ENCODE measurements at places on chromosomes 12 and 14.
A peak's percentile ranks its signal among the peaks of the same experiment; 100 is the strongest.

- no peak for DNase-seq
Observed at GRCh38 chr12:9710584-9711375, 22.1 kb downstream of the CLECL1 start.

- DNase-seq, result no peak
Observed at GRCh38 chr12:11901701-11902524, 168.8 kb upstream of the BCL2L14 start.

DNA sequence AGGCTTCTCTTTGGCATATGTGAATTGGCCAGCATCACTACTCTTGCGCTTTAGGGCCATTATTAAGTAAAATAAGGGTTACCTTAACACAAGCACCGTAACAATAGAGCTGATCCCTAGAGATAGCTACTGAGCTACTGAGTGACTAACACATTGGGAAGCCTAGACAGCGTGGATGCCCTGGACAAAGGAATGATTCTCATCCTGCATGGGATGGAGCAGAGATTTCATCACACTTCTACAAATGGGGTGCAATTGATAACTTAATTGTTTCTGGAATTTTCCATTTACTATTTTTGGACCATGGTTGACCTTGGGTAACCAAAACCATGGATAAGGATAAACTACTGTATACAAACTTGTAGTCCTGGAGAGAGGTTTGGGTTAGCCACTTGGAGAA is 57.1 kb downstream of the FBXO34 start:
- DNase-seq, result no peak

DNA sequence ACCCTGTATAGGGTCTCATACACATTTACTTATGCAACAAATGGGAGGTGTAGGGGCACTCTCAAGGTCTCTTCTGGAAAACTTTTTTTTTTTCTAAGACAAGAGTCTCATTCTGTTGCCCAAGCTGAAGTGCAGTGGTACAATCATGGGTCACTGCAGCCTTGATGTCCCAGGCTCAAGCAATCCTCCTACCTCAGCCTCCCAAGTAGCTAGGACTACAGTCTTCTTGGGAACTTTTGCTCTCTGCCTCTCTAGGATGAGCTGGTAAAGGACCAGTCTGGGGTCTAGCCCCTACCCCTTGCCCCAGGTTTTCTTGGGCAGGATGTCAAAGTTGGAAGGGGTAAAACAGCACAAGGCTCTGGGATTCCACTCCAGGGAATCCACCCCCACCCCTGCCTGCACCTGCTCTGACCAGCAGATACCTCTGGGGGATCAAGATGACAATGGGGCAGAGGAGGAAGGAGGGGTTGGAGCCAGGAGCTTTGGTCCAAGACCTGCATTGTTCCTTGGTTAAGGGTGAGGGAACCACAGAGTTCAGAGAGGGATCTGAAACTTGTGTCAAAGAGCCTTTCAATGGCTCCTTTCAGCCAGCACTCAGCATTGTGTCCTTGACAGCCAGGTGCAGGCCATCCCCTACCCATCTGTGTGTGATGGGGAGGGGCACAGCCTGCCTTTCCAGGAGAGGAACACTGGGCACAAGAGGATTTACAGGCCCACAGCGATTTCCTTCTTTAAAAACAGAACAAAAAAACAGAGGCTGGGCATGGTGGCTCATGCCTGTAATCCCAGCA is 12.2 kb downstream of the CTDSP2 start:
- DNase-seq, result no peak

DNA sequence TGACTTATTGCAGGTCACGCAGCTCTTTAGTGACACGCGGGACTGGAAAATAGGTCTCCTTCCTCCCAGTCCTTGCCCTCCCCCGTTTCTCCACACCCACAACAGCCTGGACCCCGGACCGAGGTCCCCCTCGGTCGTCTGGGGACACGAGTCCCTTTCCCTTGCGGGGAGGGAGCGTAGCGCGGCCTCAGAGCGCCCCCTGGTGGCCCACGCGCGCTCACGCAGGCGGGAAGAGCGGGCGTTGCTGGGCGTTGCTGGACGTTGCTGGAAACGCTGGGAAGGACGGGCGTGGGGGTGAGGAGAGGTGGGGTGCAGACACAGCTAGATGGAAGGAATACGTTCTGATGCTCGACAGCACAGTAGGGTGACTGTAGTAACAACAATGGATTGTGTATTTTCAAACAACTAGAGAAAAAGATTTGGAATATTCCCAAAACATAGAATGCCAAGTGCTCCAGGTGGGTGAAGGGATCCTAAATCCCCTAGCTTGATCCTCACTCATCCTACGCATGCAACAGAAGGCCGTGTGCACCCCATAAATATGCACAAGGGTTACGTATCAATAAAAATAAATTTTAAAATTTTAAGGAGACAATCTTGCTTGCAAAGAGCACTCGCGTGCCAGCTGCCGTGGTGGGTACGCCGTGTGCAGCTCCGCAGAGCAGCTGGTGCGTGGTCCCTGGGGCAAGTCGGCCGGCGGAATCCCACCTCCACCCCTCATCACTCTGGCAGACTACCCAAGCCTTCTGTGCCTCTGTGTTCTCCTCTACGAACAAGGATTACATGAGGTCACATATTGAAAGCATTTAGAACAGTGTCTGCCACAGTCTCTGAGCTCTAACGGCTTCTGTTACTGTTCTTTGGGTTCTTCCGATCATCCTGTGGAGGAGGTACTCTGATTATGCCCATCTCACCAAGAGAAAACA is 87.4 kb downstream of the B4GALNT3 start:
- peak; percentile 73 for DNase-seq

DNA sequence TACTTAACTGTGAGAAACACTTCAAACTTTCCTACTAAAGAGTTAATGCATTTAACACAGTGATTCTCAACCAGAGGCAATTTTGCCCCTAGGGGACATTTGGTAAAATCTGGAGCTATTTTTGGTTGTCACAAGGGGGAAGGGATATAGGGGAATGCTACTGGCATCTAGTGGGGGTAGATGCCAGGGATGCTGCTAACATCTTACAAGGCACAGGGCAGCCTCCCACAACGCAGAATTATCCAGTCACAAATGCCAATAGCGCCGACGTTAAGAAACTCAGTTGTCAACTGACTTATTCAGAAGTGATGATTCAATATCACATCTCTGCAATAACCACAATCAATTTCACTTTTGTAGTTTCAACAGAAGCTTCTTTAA is 2.0 kb downstream of the EEA1 start:
- peak; percentile 29 for DNase-seq

- no peak for DNase-seq
Observed at GRCh38 chr12:29653286-29653685, 130.5 kb downstream of the TMTC1 start.

DNA sequence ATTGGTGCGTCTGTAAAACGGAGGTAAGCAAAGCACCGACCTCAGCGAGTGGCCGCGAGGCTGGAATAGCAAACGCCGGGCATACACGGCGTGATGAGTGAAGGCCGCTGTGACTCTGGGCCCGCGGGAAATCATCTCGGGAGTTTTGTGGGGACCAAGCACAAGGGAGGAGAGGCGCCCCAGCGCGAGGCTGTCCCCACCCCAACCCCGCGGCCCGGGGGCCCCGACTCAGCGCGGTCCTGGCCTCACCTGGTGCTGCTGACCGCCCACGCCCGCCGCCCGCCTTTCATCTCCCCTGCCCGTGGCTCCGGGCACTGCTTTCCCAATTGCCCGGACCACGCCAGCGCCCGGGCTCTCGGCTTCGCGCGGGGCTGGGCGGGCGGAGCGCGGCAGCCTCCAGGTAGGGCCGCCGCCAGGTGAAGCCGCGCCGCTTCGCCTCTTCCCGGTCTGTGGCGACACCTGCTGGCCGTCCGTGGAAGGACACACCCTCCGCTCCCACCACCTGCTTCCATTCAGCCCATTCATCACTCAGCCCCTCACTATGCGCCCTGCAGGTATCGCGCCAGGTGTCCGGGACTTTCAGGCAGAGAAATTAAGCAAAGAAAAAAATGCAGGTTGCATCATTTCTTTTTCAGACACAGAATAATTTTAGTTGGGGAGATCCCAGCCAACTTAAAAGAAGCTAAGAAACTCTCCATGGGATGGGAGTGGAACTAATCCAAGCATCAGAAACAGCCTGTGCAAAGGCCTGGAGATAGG is 360.4 kb downstream of the MED13L start:
- peak; percentile 64 for DNase-seq

- no peak for DNase-seq
Observed at GRCh38 chr14:43356979-43357545, 1150.0 kb downstream of the FSCB start.

DNA sequence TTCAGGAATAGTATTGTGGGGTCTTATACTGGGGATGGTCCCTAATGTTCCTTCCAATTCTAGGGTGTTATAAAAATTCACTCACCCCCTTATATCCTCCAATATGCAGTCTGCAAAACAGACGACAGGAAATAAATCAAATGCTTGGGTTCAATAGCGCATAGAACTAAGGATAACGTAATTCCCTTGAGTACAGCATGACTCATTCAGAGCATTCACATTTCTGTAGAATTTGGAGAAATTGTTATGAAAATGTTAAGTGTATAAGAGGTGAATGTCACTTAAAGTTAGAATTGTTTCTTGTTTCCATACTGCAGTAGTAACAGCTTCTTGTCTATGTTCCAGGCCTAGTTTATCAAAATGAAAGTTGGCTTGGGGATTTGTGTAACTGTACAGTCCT is 271.4 kb downstream of the RPS29 start:
- no peak for DNase-seq

- no peak for DNase-seq
Observed at GRCh38 chr12:132639956-132640520, 21.5 kb downstream of the P2RX2 start.

GRCh38 chr12:110107369-110108281 is 16.5 kb upstream of the IFT81 start:
- no peak for DNase-seq

DNA sequence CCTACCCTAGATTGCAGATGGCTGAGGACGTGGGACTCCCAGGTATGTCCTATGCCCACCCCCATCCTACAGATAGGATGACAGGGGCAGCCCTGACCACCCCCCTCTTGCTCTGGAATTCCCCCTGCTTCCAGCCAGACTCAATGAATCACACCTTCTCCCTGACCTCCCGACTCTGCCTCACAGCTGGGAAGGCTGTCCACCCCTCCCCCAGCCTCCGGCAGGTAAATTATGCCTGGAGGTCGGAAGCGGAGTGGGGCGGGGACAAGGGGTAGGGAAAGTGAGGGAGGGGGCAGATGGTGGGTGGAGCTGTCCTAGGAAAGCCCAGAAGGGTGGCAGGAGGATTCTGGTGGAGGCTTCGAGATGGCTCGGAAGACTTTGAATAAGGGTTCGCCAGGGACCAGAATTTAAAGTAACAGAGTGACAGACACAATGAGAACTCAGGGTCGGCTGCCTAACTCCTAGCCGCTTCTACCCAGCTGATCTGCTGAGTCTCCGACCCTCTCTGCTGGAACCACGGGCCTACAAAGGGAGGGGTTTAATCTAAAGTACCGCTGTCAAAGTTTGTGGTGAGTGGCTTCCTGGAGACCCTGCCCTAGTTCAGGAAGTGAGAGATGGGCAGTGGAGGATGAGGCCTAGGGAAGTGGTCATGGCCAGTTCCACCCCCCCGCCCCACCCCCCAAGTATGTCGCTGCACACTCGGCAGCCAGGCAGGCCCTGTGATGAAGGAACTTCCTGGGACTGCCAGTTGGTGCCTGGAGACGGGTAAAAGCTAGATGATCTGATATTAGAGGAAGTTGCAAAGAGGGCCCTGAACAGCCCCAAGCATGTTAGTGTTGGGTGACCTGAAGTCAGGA is 4.2 kb downstream of the PLEKHG3 start:
- peak; percentile 50 for DNase-seq

DNA sequence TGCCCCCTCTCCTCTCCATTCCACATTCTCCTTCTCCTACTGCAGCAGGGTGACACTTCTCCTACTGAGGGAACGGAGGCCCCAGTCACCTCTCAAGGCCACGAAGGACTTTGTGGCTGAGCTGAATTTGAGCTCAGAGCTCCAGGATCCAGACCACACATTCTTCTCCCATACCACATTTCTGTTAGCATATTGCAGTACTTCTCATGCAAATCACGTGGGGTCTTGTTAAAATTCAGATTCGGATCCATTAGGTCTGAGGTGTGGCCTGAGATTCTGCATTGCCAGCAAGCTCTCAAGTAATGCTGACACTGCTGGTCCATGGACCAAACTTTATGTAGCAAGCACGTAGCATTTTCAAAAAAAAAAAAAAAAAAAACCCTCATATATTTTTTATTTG is 9.6 kb upstream of the IFI27L2 start:
- DNase-seq, result no peak

- no peak for DNase-seq
Observed at GRCh38 chr12:128667193-128667592, 156.6 kb downstream of the SLC15A4 start.

- DNase-seq, result no peak
Observed at GRCh38 chr12:85663631-85664030, 172.6 kb downstream of the RASSF9 start.

DNA sequence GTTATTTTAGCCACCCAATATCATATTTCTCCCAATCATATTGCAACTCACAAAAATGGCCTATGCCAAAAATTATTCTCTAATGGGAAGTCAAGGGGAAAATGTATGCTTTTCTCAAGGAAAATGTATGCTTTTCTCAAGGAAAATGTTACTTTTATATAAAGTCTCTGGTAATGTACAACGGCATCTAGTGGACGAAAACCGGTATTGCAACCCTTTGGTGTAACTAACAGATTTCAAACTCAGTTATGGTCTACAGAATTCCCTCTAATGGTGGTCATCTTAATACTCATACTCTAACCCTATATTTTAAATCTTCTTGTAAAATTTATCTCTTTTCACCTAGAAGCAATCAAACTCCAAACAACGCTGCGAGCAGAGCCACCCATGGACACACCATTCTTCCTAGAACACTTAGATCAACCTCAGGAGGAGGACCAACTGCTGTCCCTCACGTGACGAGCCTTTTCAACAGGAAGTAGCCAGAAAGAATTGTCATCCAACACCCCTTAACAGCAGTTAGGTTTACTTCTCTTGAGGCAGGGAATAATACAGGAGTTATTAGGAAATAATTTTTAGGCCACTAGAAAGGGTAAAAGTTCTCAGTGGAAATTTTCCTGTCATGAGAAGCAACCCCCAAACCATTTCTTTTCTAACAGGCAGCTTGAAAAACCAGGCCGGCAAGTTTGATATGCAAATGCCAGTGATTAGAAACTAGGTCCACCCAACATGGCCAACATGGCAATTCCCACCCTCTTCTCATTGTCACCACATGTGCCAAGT is 20.1 kb downstream of the APOBEC1 start:
- DNase-seq, result peak; percentile 56

GRCh38 chr12:65941388-65941787 is 117.1 kb downstream of the HMGA2 start:
- no peak for DNase-seq

- no peak for DNase-seq
Observed at GRCh38 chr12:57580466-57580795, 10.6 kb upstream of the PIP4K2C start.

Measured in CD4-positive, alpha-beta T cell treated with Interferon alpha-2 for 1 hour (primary cell).